ENCODE measurements at places on chromosomes 2 and 18.

DNA sequence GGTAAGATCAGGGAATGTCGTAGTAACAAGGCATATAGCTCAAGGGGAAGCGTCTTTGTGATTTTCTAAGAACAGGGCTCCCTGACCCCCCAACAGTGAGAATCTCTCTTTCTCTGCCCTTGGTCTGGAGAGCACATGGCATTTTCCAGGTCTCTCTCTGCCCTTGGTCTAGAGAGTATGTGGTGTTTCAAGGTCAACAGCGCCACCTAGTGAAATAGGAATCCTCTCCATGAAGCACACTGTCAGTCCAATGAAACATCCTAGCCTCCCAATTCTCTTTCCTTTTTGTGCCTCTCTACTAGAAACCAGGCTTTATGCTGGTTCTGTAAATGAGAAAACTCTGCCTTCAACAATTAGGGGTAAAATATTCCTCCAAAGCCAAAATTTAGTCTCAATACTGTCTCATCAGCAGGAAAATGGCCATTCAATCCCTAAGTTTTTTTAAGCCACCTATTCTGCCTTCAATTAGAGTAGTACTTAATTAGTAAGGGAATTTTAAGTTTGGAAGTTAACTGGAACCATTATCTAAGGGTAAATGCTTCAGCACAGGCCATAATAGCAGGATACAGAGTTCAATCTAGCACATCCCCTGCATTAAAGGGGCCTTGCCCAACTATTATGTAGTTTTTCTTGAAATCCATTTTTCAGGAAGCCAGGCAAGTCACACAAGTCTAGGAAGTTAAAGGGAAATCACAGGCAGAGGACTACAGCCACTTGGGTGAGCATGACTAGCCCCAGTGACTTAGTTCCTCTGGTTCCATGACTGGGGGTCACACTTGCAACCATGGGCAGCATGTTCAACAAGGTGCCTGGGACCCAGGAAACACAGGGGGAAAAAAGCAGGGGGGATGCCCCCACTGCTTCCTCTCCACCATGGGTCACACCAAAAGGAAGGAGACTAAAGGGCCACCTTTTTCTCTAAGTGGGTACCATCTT is 12.4 kb downstream of the DYM start:
- DNase-seq, result no peak

DNA sequence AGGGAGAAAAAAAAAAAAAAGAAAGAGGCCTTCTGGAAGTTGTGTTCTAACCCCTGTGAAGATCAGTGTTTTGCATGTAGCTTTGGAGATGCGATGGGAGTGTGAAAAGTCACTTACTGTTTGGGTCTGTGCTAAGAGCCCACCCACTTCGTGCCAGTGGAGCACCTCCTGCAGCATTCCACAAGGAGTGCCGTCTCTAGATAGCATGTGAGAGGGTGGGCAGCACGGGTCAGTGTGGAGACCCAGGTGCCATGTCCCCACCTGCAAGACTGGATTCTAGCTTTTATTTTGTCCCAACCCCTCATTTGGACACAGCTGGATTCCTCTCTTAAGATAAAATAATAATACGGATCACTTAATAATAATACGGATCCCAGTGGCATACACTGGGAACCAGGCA is 12.5 kb upstream of the TMEM185B start:
- no peak for DNase-seq

GRCh38 chr2:219440388-219441256 is 6.0 kb downstream of the SPEG start:
- DNase-seq, result no peak

- peak; percentile 75 for DNase-seq
Observed at GRCh38 chr2:158894078-158894477, 74.4 kb upstream of the TANC1 start.

GRCh38 chr2:23137166-23137565 is 247.8 kb upstream of the KLHL29 start:
- DNase-seq, result no peak

DNA sequence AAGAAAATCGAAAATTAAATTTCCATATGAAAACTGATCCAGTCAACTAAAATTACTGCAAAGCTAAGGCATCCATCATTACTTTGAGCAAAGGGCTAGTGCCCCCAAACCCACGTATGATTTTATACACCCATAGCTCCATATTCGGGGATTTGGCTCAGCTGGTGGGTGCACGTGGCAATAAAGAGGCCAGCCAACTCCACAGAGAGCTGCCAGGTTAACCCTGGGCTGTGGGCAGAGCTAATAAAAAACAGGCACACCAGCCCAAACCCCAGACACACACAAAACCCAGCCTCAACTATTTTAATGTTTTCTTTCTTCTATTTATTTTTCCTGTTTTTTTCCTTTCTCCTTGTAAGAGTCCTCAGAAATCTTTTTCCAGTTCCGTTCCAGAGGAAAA is 151.3 kb upstream of the SOX11 start:
- no peak for DNase-seq

GRCh38 chr2:61882850-61883249 is 5.6 kb downstream of the CCT4 start:
- DNase-seq, result no peak

Data from fibroblast of skin of left quadriceps (primary cell).